ENCODE measurements at places on chromosomes 5 and 9.

- no peak for DNase-seq
These were observed at the start of gene FSTL4 for GRCh38 chr5:133612249-133612860. Gene FSTL4 (minus strand): TSS chr5:133612541.

DNA sequence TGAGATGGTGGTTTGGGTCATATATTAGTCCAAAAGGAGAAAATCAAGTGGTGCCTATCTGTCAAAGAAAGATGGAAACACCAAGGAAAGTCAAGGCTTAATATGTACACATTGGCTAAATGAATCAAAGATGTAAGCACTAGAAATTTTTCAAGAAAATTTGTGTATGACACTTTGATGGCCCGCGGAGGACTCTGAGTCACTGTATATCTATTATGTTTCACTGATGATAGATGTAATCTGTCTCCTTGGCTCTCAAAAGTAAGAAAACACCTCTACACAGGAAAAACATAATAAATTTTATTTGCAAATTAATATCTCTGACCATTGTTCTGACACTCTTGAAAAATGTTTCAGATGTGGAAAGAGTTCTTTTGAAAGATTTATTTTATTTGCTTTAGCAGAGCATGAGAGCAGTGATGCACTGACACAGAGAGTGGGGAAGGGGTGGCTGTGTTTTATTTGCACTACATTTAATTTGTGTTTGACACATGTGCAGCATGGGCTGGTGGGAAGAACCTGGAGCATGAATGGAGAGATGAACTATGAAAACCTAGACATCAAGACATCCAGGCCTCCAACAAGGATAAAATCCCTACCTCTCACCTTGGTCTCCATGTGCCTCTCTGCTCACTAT is 180.8 kb upstream of the GAS1 start:
- no peak for DNase-seq

DNA sequence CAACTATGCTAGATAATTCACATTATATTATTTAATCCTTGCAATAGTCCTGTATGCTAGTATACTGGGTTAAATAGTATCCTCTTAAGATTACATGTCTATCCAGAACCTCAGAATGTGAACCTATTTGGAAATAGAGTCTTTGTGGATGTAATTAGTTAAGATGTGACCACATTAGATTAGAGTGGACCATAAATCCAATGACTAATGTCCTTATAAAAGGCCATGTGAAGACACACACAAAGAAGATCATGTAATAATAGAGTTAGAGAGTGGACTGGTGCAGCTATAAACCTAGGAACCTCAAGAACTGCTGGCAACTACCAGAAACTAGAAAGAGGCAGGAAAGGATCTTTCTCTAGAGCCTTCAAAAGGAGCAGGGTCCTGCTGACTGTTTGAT is 263.6 kb upstream of the PTGER4 start:
- DNase-seq = no peak

DNA sequence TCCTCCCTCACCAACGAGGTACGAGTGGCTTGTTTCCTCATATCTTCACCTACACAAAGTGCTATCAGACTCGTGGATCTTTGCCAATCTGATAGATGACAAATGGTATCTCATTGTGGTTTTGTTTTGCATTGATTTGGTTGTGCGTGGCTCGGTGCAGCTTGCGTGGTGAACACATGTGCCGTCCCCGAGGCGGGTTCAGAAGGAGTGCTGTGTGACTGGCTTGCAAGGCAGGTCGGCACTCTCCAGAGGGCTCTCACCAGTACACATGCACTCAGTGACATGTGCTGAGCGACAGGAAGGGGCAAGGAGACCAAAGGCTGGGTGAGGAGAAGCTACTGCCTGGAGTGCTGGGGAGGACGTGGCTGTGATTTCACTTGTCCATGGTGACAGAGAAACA is 95.3 kb upstream of the PITX1 start:
- DNase-seq = no peak

- DNase-seq = no peak
These were observed 36.5 kb upstream of the SEMA5A start for GRCh38 chr5:9582406-9582805.

- DNase-seq = no peak
These were observed 225.8 kb downstream of the FANCC start for GRCh38 chr9:95091601-95092261.

GRCh38 chr9:74503219-74503618 is 6.1 kb downstream of the RORB start:
- no peak for DNase-seq

DNA sequence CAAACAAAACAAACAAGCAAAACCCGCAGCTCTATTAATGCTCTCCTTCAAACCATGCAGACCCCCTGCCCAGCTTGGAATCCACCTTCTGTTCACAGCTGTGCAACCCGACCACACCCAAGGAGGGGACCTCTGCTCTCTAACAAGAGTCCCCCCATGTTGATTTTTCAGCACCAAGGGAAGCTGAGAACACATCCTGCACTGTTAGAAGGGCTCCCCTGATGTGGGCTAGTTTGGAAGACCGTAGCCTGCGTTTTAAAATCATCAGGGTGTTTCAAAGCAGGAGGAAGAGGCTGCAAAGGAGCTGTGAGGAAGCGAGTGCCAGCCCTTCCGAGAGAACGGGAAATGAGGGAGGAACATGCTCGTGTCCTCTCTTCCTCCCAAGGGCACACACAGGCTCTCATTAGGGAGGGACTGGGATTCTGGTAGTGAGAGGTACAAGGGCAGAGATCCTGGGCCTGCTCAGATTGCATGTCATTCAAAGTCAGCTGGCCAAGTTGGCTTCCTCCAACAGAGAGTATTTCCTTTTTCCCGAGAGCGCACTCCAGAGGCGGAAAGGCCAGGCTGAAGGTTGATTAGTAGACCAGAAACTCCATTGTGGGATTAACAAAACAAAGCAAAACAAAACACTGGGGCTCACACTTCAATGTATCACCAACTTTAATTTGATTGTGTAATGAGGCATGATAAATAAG is 185.9 kb downstream of the SEMA6A start:
- no peak for DNase-seq

DNA sequence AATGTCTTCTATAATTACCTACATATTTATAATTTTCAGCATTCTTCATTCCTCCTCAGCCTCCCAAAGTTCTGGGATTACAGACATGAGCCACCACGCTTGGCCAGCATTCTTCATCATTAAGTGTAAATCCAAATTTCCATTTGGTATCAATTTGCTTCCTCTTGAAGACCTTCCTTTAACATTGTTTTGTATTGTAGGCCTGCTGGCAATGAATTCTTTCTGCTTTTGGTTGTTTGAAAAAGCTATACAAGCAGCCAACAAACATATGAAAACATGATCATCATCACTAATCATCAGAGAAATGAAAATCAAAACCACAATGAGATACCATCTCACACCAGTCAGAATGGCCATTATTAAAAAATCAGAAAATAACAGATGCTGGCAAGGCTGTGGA is 56.4 kb downstream of the GCNT4 start:
- no peak for DNase-seq

DNA sequence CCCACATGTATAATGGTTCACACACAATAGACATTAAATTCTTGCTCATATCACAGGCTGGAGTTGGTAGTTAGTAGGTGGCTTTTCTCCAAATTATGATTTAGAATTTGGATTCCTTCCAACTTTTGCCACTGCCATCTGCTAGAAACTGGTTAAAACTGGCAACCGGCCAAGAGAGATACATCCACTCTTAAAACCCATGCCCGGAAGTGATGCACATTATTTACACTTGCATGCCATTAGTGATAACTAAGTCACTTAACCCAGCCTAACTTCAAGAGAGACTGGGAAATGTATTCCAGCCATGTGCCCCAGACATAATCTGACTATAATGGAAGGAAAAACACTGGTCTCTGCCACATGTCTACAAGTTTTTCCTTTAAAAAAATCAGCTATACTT is 395.7 kb upstream of the SEMA6A start:
- DNase-seq = no peak

DNA sequence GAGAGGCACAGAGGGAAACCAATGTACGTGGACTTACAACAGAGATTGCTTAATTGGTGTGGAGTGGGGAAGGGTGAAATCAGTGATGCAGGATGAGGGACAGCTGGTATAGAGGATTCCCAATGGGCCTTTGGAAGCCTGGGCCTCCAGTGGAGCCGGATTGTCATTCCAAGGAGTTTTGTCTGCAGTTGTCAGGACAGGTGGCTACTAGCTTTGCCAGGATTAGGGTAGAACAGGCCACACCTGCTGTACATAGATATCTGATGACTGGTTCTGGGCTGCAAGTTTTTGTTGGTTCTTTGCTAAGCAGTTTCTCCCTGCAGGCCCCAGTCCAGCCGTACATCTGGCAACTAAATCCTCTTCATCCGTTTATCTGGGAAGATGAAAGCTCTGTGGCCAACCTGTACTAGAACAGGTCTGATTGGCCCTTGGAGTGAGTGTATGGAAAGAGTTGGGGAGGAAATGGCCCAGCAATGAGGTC is 4.2 kb downstream of the SKP2 start:
- DNase-seq = no peak

- no peak for DNase-seq
These were observed 123.9 kb downstream of the GHR start for GRCh38 chr5:42547141-42547540.

- DNase-seq = no peak
These were observed 222.9 kb upstream of the ANKRD55 start for GRCh38 chr5:56456002-56456401.

GRCh38 chr5:171523781-171524180 is 104.3 kb downstream of the FGF18 start:
- DNase-seq = no peak

DNA sequence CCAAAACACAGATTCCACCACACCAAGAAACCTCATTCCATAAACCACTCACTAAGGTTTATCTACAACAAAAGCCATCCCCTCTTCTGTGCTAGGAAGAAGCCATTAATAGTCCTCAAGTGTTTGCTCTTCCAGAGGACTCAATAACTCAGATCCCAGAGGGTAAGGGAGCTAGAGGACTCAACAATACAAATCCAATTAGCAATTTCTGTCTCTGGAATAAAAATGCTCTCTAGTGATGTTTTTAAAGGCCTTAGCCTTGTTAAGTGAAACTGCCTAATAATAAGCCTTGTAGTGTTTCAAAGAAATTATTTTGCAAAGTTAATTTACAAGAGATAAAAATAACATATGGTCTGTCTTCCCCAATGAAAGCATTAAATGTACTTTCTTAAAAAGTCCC is 942.4 kb downstream of the CDH12 start:
- DNase-seq = no peak

GRCh38 chr9:5509573-5509972 is 758 bp upstream of the PDCD1LG2 start:
- DNase-seq = no peak

- peak; percentile 7 for DNase-seq
These were observed 946 bp downstream of the ADCY2 start for GRCh38 chr5:7396713-7397454.

DNA sequence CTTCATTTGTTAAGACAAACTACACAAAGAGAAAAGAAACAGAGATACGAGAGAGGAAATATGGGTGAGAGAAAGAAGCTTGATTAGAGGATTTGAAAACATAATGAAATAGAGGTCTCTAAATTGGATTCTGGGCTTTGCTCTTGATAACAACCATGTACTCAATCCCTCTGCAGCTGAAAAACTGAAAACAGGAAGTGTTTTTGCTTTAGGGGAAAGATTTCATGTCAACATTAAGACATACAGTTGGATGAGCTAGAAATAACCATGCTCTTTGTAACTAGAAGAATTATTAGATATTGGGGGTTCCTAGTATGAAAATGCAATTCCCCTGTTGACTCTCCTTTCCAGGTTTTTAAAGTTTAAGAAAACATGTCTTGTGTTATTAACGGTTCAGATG is 21.9 kb downstream of the CRHBP start:
- no peak for DNase-seq

DNA sequence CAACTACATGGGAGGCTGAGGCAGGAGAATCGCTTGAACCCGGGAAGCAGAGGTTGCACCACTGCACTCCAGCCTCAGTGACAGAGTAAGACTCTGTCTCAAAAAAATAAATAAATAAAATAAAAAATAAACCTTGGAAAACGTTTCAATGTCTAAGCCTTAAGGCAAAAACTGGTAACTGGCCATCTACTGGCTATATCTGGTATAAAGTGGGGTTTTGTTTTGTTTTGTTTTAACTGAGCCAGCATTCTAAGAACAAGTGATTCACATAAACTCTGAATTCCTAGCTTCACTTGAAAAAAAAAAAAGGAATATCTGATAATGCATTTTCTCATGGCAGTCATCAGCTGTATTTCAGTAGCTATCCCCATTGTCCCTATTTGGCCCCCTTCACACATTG is 126.1 kb upstream of the EFNA5 start:
- DNase-seq = no peak

GRCh38 chr5:170147051-170147752 is 41.5 kb downstream of the FOXI1 start:
- DNase-seq = no peak

GRCh38 chr9:135978642-135979546 is 17.7 kb upstream of the UBAC1 start:
- DNase-seq = no peak

DNA sequence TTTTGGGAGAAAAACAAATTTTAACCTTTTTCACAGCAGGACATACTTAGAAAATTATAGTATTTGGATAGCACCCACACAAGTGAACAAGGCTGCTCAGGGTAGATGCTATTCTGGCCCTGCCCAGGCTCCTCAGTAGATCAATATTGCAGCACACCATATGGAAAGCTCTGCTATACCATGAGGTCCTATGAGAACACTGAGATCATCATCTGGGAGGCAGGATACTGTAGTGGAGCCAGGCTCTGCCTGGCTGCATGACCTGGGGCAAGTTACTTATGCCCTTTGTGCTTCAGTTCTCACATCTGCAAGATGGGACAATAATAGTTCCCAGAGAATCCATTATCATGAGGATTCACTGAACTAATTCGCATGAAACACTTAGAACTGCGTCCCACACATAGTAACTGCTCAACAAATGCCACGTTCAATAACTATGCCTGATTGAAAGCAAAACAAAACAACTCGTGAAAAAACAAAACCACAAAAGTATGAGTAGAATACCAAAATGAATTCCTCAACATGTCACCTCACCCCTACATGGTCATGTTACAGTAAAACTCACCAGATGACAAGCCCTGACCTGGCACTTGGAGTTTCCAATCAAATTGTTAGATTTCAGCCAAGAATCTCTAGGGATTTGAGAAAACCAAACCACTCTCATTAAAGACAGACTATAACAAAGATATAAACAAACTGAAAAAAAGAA is 31.9 kb downstream of the ARSB start:
- no peak for DNase-seq

DNA sequence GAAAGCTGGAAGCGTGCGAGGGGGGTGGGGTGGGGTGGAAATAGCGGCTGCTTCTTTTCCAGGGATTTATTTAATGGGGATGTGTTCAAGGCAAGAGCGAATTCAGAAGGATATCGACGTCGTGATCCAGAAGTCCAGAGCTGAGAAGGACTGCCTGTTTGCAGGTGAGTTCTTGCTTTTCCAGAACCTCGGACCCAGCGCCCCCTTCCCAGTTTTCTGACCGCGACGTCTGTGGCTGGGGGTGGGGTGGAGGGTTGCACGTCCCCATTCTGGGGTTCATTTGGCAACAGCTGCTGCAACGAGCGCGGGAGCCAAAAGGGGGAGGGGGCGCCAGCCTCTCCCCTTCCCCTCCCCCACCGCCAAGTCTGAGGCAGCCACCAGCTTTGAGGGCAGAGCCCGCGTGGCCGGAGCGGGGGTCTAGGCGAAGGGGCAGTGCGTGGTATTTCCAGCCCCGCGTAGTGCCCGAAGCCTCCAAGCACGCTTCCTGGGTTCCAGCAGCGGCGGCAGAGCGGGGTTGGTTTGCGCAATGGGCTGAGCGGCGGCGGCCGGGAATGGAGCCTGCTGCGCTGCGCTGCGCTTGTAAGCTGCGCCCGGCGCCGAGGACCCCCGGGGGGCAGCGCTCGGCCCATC is 701 bp downstream of the PARP8 start:
- peak; percentile 76 for DNase-seq

Measured in HL-60 (cell line).